ENCODE measurements at places on chromosomes 11 and 22.

- DNase-seq = no peak
Measured at GRCh38 chr11:46390331-46391171, 1.0 kb downstream of the CHRM4 start.

- no peak for DNase-seq
Measured at GRCh38 chr11:128625326-128625725, 38.0 kb upstream of the ETS1 start.

DNA sequence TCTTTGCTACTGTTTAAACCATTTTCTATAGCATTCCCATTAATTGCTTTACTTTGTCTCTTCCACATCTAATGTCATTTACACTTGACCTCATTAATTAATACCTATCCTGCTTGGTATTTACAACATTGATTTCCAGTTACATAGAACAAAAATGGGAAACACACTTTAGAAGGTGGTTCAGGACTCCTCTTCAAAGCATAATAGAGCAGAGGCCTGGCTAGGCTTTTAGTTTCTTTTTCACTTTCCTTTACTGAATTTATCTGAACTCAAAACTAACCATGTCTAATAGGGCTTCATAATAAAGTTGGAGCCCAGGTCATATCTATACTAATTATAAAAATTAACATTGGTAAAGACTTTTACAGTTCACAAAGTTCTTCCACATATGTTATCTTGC, 648.0 kb upstream of the KIRREL3 start:
- no peak for DNase-seq

GRCh38 chr11:7275133-7275532, 23.4 kb downstream of the SYT9 start:
- no peak for DNase-seq

All from stimulated activated CD4-positive, alpha-beta T cell treated with anti-CD3 and anti-CD28 coated beads, Interleukin-1b, Interleukin-23, amount 100 ng/mL, for 48 hours (primary cell).